ENCODE measurements at places on chromosomes 3 and 15.

DNA sequence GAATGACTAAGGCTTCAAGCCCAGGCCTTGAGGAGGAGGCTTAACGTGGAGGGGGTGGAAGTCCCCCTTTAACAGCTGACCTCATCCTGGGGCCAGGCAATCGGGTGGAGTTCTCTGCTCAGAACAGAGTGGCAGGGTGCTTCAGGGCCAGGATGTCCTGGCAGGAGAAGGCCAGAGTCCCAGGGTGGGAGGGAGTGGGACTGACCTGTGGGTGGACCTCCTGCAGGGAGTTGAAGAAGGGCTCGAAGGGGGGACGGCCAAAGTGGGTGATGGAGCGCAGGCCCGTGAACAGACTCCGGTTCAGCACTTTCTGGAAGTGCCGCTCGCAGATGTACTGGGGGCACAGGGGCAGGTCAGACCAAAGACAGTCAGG is 19.6 kb downstream of the DUOX2 start:
- DNase-seq: no peak

GRCh38 chr3:43892061-43892460 is 201.3 kb downstream of the ABHD5 start:
- no peak for DNase-seq

GRCh38 chr3:150410311-150411105 is 2.4 kb downstream of the TSC22D2 start:
- peak; percentile 53 for DNase-seq

- DNase-seq: peak; percentile 68
Measured at GRCh38 chr3:71210257-71211007, 373.1 kb downstream of the FOXP1 start.

Measured in EH (cell line).